Erythroblast (primary cell): ENCODE measurements at places on chromosomes 3 and 15.

GRCh38 chr3:55332176-55332575 is 154.9 kb downstream of the WNT5A start:
- DNase-seq: no peak

DNA sequence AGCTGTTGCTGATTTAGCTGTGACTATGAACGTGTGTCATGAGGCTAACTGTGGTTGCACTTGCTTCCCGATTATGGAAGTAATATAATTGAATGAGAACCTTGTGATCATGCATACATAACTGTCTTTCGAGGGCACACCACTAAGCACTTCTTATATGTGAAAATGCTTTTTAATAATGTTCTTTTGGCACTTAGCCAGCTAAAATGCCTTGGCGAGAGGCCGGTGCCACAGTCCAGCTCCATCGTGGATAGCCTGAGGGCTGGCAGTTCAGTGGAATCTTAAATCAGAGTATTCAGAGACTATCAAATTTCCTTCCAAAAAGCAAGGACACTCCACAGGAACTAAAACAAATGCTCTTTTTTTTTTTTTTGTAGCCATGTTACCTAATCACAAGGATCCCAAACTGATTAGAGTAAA is 161.6 kb upstream of the FRMD4B start:
- DNase-seq: no peak

GRCh38 chr15:98541519-98541918 is 106.8 kb upstream of the IGF1R start:
- no peak for DNase-seq

GRCh38 chr3:52514576-52514975 is 19.1 kb downstream of the NT5DC2 start:
- DNase-seq: no peak

- DNase-seq: no peak
Measured at GRCh38 chr3:117550766-117551165, 841.2 kb downstream of the TUSC7 start.

DNA sequence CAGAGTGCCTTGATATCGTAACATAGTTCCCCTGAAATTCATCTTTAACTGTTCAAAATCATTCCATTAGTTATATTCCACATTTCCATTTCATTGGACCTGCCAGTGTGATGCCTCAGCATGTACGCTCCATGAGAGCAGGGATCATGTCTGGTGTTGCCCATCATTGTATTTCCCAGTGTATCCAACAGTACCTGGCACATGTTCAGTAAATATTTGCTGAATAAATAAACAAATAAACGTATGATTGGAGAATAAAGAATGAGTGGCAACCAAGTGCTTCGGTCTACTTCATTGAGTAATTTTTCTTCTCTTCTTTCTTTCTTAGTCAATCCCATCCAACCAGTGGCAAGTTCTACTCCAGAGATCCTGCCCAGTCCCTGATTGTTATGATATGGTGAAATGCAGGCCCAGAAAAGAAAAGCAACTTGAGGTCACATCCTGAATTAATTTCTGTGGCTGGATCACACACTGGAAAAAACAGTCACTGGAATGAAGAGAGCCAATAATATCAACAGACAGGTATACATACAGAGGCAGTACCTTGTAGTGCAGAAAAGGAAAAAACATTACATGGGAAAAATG is 101.2 kb downstream of the PLCH1 start:
- DNase-seq: no peak

- DNase-seq: no peak
Measured at GRCh38 chr3:174208161-174208560, 651.0 kb upstream of the NAALADL2 start.

DNA sequence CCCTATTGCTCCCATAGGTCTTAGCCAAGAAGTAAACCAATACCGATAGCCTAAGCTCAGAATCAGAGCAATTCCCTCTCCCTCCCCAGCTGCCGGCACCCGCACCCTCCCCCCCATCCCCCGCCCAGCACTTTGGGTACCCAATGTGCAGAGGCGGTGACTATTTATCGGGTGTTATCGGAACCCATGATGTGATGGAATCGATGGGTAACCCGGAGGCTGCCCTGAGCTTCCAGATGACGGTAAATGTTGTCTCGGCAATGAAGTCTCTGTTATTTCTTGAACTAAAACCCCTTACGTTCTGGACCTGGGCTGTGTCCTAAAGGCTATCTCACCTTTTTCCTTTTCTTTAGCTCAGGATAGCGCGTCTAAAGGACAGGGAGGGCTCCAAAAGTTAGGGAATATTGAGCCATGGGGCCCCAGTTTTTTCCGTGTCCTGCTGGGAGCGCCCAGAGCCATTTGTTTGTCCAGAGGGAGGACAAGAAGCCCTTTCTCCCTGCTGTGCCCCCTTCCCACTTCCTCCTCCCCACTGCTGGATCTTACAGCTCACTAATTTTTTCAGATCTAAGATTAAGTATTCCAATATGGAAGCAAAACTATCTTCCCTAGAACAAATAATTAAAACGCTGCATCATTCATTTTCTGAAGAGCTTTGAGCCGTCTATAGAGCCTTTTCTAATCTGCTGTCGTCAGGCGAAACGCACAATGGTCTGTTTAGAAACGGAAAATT is 1.5 kb downstream of the SLITRK3 start:
- no peak for DNase-seq

- DNase-seq: no peak
Measured at GRCh38 chr15:25406261-25406660, 32.6 kb downstream of the UBE3A start.

DNA sequence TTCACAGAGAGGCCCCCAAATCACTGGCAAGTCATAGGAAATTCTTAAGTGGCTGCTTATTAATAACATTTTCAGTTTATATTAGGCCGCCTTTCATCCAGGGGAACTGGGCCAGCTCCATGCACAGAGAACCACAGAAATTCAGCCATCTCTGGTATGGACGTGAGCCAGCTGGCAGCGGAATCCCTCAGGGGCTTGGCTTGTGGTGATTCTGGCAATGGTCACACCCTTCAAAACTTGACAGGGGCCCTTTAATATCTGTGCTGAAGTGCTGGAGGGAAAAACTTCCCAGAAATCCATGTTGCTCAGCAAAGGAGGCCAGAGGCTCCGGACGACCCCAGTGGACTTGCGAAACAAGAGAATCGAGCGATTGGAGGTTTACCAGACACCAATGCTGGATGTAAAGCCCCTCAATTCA is 11.3 kb downstream of the PRICKLE2 start:
- DNase-seq: no peak
